ENCODE measurements at places on chromosomes 3 and 15.

DNA sequence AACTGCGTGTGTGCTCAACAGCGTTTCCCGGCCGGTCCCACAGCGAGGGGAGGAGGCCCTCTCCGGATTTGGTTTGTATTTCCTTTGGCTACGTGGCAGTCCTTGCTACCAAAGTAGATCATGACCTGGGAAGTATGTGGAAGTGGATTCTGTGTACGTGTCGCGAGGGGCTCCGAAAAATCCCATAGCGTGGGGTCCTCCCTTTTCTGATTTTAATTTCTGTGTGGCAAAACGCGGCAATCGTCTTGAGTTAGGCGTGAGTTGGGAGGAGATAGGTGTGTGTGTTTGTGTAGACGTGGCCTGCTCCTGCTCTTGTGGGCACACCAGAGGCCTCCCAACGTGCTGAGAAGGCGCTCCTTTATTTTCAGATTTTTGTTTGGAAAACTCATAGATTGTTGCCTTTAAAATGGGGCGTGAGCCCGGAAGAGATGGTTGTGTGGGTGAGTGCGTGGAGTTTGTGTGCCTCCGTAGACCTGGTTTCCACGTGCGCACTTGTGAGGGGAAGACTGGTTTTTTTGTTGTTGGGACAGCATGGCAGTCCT is 1.2 kb downstream of the TRIM71 start:
- DNase-seq, result no peak

GRCh38 chr3:25438791-25439555 is 10.9 kb downstream of the RARB start:
- DNase-seq, result no peak

DNA sequence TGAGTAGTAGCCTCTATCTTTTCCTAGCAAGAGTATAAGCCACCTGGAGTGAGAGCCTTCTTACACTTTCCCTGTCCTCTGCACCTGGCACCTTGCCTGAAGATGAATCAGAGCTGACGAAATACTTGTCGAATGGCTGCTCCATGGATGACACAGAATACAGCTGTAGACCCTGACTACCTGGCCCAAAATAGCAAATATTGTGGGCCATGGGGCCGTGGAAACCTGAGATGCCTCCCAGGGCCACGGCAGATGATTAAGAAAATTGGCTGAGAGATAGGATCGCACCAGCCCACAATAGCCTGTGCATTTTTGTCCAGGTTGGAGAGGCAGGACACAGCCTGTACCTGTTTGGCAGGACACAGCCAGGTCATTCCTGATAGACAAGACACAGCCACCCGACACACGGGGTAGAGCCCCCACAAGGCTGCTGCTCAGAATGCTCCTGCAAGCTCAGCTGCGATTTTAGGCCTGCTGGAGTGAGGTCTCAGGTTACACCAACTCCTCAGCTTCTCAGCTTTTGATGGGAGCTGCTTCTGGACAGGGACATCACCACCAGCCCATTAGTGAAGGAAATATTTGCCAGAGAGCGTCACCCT is 22.9 kb upstream of the TPM1 start:
- DNase-seq, result no peak

- no peak for DNase-seq
Observed at GRCh38 chr3:137335478-137335877, 377.7 kb downstream of the IL20RB start.

DNA sequence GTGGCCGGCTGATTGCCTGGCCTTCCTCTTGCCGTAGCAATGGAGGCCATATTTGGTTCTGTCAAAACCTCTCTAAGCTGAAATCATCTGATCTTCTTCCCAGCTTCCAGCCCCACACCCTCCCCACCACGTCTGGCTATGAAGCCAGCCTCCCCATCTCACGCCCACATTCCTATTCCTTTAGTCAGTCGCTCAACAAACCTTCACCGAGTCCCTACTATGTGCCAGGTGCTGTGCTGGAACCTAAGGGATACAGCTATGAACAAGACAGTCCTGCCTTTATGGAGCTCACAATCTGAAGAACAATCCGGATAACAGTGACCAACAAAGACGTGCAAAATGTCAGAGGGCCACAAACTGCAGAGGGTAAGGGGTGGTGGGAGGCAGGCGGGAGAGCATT is 31.9 kb upstream of the SMAD6 start:
- no peak for DNase-seq

- DNase-seq, result no peak
Observed at GRCh38 chr15:78207110-78207458, 27.3 kb downstream of the ACSBG1 start.

- no peak for DNase-seq
Observed at GRCh38 chr3:50588759-50589433, 19.6 kb downstream of the HEMK1 start.

GRCh38 chr15:90478846-90479481 is 50.8 kb upstream of the CRTC3 start:
- DNase-seq, result no peak

DNA sequence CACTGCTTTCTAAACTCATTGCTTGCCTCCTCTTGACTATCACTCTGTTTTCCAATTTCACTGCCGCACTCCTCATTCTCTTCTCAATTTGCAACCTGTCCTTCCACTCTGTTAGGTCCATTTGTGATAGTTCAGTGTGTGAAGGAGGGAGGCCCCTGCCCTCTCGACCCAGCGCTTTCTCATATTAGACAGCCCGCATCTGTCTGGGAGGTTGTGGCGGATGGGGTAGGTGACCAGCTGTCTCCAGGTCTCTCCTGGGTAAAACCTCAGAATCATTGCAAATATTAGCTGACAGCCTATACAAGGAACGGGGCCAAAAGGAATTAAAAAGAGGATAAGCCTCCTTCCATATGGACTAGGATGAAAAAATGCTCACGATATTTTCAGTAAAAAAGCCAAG is 358.3 kb downstream of the SHQ1 start:
- DNase-seq, result no peak

GRCh38 chr3:142165194-142165593 is 15.8 kb upstream of the TFDP2 start:
- DNase-seq, result no peak

DNA sequence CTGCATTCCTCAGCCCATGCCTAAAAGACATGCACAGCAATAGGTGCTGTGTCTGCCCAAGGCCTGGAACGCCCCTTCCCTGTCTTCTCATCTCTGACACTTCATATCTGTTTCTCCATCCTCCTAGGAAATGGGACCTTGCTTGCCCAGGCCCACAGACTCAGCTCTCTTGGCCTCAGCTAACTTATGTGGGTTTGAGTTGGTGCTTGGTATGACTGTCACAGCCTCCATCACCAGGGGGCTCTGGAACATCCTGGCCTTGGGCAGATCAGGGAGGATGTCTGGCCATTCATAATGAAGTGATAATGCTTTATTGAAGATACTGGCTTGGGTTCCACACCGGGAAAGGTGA is 156.7 kb upstream of the SMAD3 start:
- DNase-seq, result no peak

DNA sequence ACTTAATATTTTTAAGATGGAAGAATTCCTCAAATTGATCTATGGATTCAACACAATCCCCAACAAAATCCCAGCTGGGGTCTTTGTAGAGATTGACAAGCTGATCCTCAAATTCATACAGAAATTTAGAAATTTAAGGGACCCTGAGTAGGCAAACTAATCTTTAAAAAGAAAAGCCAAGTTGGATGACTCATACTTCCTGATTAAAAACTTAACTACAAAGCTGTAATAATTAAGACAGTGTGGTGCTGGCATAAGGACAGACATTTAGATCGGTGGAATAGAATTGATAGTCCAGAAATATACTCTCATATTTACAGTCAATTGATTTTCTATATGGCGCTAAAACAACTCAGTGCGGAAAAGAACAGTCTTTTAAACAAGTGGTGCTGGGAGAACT is 11.6 kb downstream of the FAM162A start:
- DNase-seq, result no peak

- no peak for DNase-seq
Observed at GRCh38 chr3:94217406-94217805, 154.5 kb downstream of the NSUN3 start.

GRCh38 chr3:55624238-55624637 is 137.1 kb upstream of the WNT5A start:
- no peak for DNase-seq

GRCh38 chr3:4904811-4905695 is 74.2 kb upstream of the BHLHE40 start:
- DNase-seq, result no peak

DNA sequence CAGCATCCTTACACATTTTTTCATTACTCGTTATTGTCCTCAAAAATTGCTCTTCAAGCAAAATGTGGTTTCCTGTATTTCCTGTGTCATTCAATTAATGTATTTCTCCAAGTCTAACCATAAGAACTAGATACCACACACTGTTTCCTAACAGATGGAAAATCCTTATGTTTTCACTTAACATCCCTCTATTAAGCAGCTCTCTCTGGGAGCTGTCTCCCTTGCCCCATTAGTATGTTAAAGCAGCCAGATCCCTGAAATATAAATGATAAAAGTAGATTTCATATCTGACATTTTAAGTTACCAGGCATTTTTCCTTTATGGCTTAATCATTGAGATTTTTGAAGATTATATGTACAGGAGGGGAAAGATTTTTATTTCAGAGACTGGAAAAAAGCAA is 15.9 kb downstream of the PFN2 start:
- DNase-seq, result no peak

GRCh38 chr3:10563396-10563795 is 58.0 kb upstream of the ATP2B2 start:
- DNase-seq, result no peak

GRCh38 chr15:83115410-83115809 is 8.0 kb downstream of the TM6SF1 start:
- DNase-seq, result no peak

DNA sequence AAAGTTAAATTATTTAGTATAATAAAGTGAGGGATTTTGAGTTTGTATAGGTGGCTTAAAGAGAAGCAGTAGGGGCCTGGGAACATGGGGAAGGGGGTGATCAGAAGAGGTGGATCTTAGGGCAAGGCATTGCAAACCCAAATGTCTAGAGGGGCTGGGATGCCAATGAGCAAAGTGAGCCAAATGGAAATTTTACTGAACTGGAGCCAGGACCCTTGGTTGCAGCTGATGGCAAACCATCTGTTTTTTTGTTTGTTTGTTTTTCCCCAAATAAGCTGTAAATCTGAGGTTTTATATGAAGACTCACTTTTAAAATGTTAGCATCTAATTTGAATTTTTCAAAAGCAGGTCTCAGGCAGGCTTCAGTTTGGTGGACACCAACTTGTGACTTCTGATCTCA is 14.8 kb upstream of the PARP14 start:
- no peak for DNase-seq

DNA sequence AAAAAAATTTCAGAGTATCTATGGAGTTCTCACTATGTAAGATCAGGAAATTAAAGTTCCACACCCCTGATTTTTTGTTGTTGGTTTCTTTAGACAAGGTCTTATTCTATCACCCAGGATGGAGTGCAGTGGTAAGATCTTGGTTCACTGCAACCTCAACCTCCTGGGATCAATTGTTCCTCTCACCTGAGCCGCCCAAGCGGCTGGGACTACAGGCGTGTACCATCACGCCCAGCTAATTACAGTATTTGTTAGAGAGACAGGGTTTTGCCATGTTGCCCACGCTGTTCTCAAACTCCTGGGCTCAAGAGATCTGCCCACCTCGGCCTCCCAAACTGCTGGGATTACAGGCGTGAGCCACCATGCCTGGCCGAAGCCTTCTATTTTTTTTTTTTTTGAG is 12.4 kb downstream of the QRICH1 start:
- DNase-seq, result no peak

- peak; percentile 26 for DNase-seq
Observed at GRCh38 chr15:52078876-52079700, 33.5 kb downstream of the BCL2L10 start.

- no peak for DNase-seq
Observed at GRCh38 chr3:3392946-3393345, 213.5 kb upstream of the CRBN start.

DNA sequence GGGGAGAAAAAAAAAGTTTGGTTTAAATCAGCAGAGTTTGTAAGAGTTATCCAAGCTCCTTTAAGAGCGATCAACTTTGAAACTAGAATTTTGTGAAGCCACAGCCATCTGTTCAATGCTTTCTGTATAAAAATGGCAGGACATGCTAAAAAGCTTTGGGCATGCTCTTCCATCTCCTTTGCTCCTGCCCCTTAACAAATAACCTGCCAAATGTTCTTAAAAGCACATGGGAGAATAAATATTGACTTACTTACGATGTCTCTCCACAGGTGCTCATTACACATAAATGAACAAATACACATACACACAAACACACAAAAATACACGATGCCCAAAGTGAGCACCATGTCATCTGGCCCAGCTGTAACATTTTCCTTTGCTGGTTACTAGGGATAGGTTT is 211.8 kb upstream of the DPH6 start:
- no peak for DNase-seq

- no peak for DNase-seq
Observed at GRCh38 chr3:43866529-43867353, 176.0 kb downstream of the ABHD5 start.

DNA sequence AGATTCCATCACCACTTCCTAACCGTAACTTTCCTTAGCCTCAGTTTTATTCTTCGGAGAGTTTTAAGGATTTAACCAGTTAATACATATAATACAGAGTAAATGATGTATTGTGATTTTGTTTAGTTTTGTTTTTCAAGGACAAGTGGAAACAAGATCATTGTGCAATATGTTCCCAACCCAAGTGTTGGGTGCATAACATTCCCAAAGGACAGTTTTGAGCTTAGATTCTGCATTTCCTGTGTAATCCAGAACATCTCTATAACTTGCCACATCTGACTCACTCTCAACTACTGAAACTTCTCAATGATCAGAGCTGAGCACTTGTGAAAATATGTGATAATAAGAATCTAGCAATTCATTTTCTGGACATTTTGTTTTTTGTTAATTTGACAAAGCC is 466.1 kb upstream of the PPP2R3A start:
- DNase-seq, result no peak

DNA sequence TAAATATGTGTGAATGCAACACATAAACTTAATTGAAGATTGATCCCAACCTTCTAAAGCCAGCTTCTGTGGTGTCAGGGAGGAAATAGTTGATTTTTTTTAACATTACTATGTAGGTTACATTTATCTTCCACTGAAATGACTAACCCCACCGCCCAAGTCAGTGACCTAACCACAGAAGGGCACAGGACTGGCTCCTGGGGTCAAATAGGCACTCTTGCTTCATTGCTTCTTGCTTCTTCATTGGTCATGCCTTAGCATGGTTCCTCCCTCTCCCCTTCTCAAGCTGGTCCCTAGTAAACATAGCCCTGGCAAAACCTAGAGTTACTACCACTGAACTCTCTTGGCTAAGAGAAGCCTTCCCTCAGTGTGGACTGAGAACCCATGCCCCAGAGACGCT is 12.3 kb downstream of the EIF1B start:
- DNase-seq, result no peak

DNA sequence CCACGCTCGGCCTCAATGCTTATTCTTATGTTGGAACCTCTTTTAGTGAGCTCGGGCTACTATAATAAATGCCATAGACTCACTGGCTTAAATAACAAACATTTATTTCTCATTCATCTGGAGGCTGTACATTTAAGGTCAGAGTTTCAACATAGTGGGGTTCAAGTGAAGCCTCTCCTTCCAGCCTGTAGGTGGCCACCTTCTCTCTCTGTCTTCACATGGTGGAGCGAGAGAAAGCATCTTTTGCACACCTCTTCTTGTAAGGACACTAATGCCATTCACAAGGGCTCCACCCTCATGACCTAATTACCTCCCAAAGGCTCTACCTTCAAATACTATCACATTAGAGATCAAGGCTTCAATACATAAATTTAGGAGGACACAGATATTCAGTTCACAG is 520.3 kb upstream of the EPHA6 start:
- DNase-seq, result no peak

GRCh38 chr3:104102386-104102785 is 1264.3 kb upstream of the ALCAM start:
- DNase-seq, result no peak

- DNase-seq, result no peak
Observed at GRCh38 chr3:171358181-171358880, 101.9 kb downstream of the TNIK start.

Measured in activated CD8-positive, alpha-beta memory T cell treated with anti-CD3 and anti-CD28 coated beads for 48 hours (primary cell).